ENCODE measurements at places on chromosomes 3 and 15.
A peak's percentile ranks its signal among the peaks of the same experiment; 100 is the strongest.

- no peak for DNase-seq
Measured at GRCh38 chr15:88604381-88605188, 16.6 kb upstream of the AEN start.

- no peak for DNase-seq
Measured at GRCh38 chr3:111152496-111152895, 80.9 kb downstream of the NECTIN3 start.

- no peak for DNase-seq
Measured at GRCh38 chr3:194869482-194870169, 183.9 kb downstream of the FAM43A start.

GRCh38 chr3:156606729-156607128 lies 51.8 kb upstream of the SSR3 start:
- peak; percentile 68 for DNase-seq

GRCh38 chr15:93067649-93068085 lies 21.3 kb downstream of the RGMA start:
- no peak for DNase-seq

DNA sequence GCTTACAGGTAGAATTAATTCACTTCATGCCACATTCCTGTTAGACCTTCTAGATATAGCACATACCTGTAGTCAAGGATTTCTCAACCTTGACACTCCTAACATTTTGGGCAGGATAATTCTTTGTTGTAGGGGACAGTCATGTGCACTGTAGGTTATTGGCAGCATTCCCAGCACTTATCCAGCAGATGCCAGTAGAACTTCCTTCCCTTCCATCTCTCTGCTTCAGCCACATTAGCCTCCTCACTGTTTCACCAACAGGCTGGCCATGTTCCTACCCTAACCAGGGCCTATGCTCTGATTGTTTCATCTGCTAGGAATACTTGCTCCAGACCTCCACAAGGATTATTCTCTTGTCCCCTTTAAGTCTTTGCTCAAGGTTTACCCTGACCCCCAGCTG lies 68.0 kb upstream of the STAC start:
- no peak for DNase-seq

DNA sequence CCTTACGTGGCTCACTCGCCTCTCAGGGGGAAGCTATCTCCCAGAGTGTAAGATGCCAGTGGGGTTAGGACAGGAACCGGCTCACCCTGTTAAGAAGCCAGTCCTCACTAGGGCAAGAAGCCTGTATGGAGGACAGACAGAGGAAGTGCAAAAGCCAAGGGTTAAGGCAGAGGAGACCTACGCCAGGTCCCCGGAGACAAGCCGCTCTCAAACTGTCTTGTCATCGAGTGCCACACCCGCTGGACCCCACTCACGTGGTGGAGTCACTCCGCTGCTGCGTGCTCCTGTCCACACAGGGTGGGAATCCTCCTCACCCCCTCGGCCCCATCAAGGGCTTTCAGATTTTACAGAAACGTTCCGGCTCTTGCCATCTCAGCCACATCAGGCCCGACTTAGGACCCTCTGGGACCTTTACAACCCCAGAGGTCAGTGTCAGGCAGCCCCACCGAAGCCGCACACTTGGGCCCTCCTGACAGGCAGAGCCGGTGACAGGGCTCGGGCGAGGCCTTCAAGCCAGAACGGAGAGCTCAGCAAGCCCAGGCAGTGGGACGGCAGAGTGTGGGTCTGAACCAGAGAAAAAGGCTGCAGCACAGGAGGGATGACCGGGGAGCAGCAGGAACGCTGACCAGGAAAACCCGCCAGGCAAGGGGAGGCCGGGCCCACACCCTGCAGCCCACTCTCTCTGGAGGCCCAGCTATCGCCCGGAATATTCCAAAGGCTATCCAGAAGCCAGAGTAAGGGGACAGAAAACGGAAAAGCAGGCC lies 61.7 kb downstream of the XXYLT1 start:
- no peak for DNase-seq

DNA sequence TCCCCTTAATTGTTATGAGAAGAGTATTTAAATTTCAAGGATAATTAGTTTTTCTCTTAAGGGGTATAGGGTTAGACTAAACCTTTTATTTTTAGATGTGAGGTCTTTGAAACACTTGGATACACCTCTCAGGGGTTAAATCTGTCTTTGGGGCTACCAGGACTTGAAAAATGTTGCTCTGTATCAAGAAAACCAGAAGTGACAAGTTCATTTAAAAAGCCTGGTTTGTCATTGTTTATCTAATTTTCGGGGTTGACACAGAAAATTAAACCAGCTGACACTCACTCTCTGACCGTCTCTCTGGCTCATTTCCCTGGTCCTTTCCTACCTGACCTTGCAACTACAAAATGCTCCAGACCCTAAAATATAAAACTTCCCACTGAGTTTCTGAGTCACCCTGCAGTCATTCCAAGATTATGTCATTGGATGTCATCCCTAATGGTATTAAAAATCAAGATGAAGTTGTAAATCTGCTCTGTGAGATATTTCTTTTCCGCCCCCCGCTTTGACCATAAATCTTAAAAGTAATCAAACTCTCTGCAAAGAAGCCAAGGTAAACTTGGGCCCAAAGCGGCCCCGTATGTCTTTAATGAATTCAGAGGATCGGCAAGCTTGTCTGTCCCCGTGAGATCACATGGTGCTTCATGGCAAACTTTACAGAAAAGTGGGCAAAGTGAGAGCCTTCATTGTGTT lies 32.9 kb upstream of the SKOR1 start:
- no peak for DNase-seq

DNA sequence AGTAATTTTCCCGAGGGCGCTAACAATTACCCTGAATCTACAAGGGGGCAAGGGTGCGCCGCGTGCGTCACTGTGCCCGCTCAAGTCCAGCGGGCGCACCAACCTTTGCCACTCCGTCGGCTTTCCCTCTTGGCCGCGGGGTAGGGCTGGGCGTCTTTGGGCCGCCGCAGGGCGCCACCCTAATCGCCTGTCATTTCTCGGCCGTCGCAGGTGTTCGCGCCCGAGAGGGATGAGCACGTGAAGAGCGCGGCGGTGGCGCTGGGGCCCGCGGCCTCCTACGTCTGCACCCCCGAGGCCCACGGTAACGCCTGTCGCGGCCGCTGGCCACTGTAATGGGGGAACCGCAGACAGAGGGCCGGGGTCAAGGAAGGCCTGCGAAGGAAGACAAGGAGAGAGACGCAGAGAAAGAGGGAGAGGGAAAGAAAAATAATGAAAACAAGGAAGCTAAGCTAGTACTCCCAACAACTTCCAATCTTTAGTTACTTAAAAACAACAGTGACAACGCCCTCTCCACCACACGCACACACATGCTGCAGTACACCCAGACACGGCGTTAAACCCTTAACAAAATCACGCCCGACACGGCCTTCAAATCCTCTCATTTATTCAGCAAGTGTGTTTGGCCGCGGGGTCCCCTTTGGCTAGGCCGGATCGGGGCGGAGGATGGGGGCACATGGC lies 3.8 kb downstream of the SKOR1 start:
- no peak for DNase-seq

DNA sequence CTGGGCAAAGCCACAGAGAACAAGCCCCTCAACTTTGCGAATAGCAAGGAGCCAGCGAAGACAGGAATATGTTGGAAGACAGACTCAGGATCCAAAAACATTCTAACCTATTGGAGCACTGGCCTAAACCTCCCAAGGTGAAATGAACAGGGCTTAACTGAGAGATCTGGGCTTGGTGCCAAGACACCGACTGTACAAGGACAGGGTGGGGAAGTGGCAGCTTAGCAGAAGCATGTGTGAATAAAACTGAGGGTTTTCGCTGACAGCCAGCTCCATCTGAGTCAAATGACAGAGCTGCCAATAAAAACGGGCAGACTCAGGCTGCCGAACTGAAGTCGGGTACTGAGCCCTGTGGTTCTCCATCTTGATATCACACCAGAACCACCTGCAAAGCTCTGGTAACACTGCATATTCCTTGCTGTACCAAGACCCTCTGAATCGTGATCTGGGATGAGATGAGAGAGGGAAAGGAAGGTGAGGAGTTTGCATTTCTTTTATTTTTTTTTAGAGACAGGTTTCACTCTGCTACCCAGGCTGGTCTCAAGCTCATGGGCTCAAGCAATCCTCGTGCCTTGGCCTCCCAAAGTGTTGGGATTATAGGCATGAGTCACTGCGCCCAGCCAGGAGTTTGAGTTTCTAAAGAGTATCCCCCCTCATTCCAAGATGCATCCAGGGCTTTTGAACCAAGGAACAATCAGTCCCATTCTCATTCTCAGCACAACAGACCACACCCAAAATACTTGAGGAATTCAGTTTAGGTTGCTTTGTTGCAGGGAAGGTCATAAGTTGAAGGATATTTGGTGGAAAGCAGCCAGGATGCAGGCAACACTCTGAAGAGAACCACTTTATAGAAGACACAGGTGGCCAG lies 6.0 kb upstream of the PLCB2 start:
- peak; percentile 40 for DNase-seq

GRCh38 chr3:34947834-34948233 lies 691.5 kb upstream of the ARPP21 start:
- no peak for DNase-seq

DNA sequence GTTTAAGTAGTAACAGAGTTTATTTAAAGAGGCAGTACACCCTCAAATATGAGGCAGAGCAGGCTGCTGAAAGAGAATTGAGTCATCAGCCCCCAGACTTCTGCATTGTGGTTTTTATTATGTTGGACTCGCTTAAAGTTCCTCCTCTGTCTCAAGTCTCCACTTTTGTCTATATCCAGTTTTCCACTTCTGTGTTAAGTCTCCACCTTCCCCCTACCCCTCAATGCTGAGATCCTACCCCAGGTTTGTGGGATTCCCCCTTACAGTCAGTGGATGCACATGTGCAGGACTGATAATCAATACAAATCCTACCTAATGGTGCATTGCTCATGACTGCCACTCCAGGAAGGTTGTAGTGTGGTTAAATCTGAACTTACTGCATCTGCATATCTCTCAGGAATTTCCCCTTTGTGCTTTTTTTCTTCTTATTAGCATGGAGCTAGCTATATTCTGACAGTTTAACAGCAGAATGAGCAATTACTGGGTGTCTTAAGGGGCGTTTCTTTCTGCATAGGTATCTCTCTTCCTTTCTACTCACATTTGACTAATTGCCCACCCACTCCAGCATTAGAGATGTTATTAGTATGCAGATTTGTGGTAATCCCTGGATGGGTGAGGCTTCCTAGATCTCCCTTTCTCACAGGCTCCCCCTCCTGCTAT lies 11.9 kb upstream of the CD200R1L start:
- DNase-seq: peak; percentile 79

GRCh38 chr15:92847841-92848240 lies 52.3 kb upstream of the CHD2 start:
- DNase-seq: no peak

GRCh38 chr3:71130471-71131374 lies 452.8 kb downstream of the FOXP1 start:
- peak; percentile 67 for DNase-seq

GRCh38 chr3:4292301-4292700 lies 10.9 kb upstream of the SETMAR start:
- no peak for DNase-seq

- no peak for DNase-seq
Measured at GRCh38 chr15:101179341-101180153, 72.3 kb downstream of the CHSY1 start.

GRCh38 chr3:71397046-71397445 lies 186.5 kb downstream of the FOXP1 start:
- DNase-seq: no peak

DNA sequence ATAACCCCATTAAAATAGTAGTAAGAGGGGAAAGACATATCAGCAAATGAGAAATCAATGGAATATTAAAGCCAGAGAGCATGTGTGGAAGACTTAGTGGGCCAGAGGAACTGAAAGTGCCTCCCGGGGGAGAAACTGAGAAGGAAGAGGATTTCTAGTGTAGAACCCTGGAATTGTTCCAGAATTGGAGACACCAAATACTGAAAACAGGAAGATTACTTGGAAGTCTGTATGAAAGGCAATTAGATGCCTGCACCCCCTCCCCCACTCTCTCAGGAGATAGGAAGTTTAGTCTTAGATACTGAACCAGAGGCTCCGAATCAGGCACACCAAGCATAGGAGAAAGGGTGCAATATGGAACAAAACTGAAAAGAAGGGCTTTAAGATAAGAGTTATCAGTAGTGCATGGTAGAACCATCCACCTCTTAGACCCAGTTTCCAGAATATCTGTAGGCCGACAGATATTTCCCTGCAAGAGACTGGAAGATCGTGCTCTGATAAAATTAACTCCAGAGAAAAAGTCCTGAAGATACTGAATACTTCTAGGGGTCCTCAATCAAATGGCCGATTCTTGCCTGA lies 32.4 kb downstream of the KLHL18 start:
- DNase-seq: peak; percentile 41

- no peak for DNase-seq
Measured at GRCh38 chr3:64460141-64460730, 227.6 kb downstream of the ADAMTS9 start.

GRCh38 chr15:81789403-81789802 lies 256.4 kb downstream of the MEX3B start:
- DNase-seq: no peak

- DNase-seq: no peak
Measured at GRCh38 chr3:192943393-192943792, 25.7 kb upstream of the MB21D2 start.

DNA sequence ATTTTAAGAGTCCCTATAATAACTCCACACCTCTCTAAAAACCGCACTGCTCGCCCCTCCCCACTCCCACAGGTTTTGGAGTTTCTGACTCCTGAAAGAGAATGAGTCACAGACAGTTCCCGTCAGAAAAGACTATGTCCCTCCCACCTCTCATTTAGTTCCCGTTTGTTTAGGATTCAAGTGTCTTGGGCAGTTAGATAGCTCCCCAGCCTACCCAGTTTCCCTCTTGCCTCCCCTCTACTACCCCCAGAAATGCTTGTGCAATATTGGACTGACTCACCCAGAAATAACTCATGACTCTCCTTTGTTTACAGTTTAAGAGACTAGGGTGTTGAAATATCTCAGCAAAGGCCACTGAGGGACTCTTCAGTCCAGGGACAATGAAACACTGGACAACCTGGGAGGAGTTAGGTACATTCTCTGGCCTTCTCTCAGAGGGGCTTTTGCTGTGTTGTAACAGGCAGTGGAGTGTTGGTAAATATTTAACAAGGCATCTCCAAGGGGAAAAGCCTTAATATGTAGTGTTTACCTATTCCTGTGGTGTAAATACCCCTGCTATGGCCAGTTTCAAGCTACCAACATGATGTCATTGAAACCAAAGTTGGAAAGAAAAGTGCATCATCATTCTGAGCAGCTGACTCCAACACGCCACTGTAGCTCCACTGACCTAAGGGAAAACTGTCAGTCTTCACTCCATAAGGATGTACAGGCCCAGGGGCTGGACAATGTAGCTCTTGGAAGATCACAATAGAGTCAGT lies 96.1 kb upstream of the CHD2 start:
- peak; percentile 100 for DNase-seq

- DNase-seq: no peak
Measured at GRCh38 chr15:101176625-101177024, 75.2 kb downstream of the CHSY1 start.

GRCh38 chr15:48939648-48940047 lies 24.1 kb downstream of the SHC4 start:
- DNase-seq: no peak

- DNase-seq: no peak
Measured at GRCh38 chr3:41575724-41576123, 376.4 kb downstream of the CTNNB1 start.
